ENCODE measurements at places on chromosomes 16 and 17.

- DNase-seq: no peak
Measured at GRCh38 chr17:46935658-46936266, 12.8 kb downstream of the GOSR2 start.

DNA sequence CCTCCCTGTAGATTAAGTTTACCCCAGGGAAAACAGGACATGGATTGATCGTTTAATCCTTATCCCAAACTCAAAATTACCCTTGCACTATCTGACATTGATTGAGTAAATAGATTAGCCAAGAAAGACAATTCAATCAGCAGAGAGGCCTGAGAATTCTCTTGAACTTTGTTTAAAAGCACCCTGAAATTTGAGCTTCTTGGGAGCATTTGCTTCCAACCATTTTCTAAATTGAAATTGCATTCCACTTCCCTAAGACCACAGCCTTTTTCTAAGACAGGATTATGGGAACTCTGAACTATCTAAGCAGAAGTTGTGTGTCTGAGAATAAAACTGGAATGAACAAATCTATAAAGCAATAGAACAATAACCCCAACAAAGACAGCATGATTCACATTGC lies 76.6 kb upstream of the TNRC6A start:
- DNase-seq: no peak

DNA sequence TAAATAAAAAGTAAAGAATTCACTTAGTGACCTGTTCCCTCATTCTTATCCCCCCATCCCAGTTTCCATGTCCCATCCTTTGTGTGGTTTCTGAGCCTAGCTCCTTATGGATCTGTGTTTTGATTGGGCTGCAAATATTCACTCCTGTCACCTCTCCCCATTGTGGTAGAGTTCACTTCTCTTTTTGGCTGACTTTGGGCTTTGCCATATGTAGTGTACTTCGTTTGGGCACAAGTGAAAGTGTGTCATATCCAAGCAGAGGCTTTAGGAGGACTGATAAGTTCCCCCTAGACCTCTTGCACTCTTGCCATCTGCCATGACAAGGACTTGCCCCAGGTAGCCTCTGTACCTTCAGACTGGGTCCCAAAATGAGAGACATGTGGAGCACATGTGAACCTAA lies 13.0 kb upstream of the DHRS7B start:
- DNase-seq: no peak

DNA sequence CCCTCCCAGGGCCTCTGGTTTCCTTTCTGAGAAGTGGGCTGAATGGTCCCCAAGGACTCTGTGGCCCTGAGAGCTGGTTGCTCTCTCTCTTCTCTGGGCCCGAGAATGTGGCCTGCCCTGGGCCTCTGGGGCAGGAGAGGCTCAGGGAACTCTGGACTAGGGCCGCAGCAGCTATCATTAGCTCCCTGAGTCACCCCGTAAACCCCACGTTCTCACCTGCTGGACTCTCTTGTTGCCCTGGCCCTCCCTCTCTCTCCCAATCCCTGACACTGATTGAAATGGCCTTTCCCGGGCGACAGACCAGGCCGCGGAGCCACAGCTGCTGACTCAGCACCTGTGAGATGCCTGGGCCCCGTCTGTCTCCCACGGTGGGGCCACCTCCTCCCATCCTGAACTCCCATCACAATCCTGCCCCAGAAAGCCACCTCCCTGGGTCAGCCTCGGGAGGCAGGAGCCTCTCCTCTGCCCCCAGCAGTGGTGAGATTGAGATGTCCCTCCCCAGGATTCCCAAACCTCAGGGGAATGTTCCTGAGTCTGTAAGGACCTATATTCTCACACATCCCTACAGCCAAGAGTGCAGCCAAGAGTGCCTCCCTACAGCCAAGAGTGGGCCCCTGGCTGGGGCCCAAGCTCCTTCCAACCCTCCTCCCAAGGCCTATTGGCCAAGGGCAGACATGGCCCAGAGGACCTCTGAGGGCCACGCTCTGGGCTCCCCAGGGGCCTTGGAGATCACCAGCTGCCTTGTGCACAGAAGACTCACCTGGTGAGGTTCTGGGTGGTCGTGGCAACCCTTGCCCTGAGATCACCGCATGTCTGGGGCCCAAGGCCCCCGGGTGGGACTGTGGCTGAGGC lies 470 bp downstream of the TRPV3 start:
- peak; percentile 61 for DNase-seq

- DNase-seq: no peak
Measured at GRCh38 chr17:44241106-44241624, 21.7 kb upstream of the UBTF start.

DNA sequence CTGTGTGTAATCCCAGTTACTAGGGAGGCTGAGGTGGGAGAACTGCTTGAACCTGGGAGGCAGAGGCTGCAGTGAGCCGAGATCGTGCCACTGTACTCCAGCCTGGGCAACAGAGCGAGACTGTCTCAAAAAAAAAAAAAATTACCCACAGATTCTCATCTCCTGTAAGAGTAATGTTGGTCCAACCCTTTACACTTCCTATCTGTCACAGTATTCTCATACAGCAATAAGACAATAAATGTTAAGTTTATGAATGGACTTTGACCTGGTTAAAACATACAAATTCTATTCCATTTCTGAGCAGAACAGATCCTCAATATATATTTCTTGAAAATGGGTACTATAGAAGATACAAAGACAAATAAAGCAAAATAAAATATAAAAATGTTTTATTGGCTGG lies 30.4 kb upstream of the TAOK1 start:
- no peak for DNase-seq

DNA sequence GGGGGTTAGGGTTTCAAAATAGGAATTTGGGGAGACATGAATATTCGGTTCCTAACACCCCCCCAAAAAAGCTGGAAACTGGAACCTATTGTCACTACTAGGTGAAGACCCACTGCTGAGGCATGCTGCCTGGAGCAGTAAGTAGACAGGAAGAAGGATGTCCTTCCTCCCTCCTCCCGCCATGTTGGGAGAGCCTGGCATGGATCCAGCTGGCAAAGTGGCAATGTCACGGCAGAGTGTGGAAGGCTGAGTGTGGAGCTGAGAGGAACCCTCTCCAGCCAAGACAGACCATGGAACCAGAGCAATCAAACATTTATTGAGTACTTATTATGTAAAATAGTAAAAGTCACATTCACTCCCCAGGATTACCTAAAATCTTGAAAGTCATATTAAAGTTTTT lies 49.0 kb downstream of the CCDC182 start:
- DNase-seq: no peak

- DNase-seq: no peak
Measured at GRCh38 chr16:81265658-81266451, 27.4 kb downstream of the BCO1 start.

DNA sequence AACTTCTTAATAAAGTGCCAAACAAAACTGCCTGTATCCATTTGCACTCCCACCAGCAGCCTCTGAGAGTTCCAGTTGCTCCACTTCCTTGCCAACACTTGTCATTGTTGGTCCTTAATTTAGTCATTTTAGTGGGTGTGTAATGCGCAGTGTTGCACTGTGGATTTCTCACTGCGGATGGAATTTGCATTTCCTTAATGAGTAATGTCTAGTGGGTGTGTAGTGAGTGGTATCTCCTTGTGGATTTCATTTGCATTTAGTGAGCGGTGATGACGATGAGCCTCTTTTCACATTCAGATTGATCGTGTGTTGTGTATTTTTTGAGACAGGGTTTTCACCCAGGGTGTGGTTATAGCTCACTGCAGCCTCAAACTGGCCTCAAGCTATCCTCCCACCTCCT lies 4.1 kb upstream of the MSLN start:
- no peak for DNase-seq

GRCh38 chr16:30063893-30064728 lies 1.4 kb upstream of the ALDOA start:
- peak; percentile 82 for DNase-seq

- DNase-seq: no peak
Measured at GRCh38 chr17:31417051-31417792, 25.7 kb downstream of the RAB11FIP4 start.

- no peak for DNase-seq
Measured at GRCh38 chr17:61456688-61457225, 4.5 kb downstream of the TBX4 start.

- DNase-seq: no peak
Measured at GRCh38 chr17:69078864-69079263, 18.1 kb upstream of the ABCA9 start.

DNA sequence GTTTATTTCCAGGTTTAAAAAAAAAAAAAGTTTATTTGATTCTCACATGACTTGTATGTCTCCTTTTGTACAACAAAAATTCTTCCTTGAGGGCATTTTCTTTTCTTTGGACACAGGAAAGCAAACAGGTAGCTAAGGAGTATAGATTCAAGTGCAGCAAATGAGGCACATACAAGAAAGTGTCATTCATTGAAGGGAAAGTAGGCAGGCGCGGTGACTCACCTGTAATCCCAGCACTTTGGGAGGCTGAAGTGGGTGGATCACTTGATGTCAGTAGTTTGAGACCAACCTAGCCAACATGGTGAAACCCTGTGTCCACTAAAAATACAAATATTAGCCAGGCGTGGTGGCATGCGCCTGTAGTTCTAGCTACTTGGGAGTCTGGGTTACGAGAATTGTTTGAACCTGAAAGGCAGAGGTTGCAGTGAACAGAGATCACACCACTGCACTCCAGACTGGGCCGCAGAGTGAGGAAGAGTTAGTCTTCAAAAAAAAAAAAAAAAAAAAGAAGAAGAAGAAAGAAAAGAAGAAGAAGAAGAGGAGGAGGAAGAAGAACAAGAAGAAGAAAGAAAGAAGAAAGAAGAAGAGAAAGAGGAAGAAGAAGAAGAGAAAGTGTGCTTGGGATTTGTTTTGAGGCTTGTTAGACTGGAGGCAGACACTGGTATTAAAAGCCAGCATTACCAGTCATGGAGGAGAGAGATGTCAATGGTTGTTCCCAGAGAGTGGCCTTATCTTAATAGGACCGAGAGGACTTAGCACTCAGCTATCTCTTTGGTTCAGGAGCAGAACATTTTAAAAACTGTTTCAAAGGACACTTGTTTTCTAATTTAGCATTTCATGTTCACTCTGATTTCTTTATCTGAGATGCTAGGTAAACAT lies 19.7 kb downstream of the GINS3 start:
- no peak for DNase-seq

- no peak for DNase-seq
Measured at GRCh38 chr16:64365448-64365931, 756.4 kb downstream of the CDH11 start.

DNA sequence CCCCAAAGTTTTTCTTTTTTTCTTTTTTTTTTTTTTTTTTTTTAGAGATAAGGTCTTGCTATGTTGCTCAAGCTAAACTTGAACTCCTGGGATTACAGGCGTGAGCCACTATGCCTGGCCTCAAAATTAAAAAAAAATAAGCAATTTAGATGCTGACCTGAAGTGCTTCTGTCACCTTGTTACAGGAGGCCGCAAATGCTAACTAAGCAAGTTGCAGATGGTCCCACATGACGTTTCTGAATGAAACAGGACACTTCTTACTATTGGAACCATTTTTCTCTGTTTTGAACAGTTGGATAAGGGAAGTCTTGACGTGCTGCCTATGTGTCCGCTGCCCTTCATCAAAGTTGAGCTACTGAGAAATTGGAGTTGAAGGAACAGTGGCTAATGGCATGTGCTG lies 8.8 kb downstream of the ANKRD40CL start:
- no peak for DNase-seq

DNA sequence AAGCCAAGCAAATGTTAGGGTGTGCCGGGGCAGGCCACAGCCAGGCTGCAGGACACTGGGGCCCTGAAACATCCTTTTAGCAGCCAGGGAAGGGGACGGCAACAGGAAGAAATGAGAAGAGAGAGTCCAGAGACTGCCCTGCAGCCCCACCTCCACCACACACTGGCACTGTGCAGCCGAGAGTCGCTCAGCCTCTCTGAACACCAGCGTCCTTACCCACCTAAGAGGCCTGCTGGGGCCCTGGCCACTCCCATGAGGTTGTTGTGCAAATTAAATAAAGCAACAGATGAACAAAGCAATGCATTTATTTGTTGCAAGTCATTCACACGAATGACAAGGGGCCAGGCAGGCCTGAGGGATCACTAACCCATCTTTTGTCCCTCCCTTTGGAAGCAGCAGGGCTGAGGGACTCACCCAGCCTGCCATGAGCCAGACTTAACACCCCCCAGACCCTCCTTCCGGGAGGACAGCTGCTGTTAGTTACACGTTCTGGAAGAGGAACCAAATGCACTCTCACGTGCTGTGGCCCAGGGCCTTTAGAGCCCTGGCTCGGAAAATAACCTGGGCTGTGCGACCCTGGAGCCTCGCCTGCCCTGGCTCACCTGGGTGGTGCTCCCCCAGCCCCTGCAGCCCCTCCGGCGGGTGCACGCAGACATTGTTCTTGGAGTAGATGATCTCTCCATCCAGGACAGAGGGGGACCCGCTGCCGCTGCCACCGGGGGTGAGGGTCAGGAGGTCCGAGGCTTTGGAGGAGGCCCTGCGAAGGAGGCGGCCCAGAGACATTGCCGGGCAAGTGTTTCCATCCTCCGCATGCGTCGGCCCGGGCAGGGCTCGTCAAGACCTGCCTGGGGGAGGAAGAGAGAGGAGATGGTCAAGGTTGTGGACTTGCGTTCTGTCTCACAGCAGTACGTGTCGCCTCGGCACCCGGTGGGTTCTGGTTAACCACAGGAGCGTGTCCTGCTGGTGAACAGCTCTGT lies 22.6 kb downstream of the TBC1D16 start:
- DNase-seq: no peak

DNA sequence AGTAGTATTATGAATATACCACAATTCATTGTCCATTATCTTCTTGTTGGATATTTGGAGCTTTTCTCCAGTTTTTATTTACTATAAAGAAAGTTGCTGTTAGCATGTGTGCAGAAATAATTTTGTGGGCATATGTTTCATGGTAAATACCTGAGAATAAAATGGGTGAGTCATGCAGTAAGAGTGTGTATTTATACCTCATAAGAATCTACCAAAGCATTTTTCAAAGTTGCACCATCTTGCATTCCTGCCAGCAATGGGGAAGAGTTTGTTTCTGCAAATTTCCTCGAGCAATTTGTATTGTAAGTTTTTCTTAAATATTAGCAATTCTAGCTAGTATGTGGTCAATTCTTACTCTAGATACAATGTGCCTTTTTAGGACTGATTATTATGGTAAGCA lies 7.9 kb upstream of the MON1B start:
- no peak for DNase-seq

- DNase-seq: no peak
Measured at GRCh38 chr16:1019231-1020090, 37.9 kb downstream of the SOX8 start.

GRCh38 chr17:78664476-78665386 lies 87.5 kb upstream of the DNAH17 start:
- DNase-seq: no peak

DNA sequence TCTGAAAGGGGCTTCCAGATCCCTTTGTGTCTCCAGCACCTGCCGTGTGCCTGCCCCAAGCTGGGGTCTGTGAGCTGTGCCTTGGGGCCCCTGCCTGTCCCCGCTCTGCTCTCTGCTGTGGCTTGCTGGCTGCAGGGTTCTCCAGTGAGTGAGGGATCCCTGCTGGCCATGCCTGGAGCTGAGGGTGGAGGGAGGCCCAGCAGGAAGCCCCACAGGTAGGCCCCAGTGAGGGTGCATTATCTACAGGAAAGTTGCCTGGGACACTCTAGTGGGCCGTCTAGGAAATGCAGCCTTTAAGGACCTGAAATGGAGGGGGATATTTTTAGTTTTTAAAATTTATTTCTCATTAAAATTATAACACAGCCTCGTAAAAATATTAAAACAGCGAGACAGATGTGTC lies 50.9 kb downstream of the JPH3 start:
- no peak for DNase-seq

- no peak for DNase-seq
Measured at GRCh38 chr16:56362057-56362655, 63.2 kb downstream of the AMFR start.

Measured in GM13977 (cell line).